ENCODE measurements at places on chromosomes 7 and 10.

DNA sequence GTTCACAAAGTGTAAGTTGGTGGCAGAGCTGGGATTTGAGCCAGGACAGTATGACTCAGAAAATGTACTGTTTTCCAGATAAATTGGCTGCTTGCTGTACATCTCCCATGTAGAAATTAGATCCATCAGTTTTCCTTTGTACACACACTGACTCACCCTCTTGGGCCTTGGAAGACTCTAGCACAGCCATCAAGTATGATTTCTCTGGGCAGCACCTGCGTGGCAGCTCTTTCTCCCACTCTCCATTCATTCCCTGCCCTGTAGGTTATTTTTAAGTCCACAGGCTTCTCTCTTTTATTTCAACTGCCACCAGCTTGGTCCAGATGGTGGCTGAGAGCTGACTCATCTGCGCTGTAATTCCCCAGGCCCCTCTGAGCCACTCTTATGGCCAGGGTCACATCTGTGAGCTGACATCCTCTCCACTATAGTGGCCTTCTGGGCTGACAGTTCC is 28.3 kb upstream of the SDK1 start:
- no peak for DNase-seq

DNA sequence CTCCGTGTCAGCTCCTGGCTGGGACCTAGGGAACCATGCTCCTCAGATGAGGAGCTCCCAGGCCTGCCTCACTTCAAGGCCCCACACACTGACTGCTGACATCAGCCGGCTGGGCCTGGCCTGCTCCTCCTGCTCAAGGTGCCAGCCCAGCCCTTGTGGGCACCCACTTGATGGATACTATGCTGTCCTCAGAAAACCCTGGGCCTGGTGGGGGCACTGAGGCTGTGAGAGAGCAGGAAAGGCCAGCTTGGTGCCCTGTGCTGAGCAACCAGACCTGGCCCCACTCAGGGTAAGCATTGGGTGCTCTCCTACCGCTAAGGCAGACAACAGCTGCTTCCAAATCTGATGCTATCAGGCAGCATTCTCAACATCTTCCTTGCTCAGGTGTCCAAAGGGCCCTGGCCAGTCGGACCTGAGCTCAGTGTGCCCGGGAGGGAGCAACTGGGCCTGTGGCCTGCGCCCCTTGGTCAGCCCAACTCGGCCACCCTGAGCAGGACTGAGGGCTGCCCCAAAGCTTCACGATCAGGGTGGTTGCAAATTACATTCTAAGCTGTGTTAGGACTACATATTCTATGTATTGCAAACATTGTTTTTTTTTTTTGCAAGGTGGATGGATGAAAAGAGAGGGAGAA is 21.9 kb upstream of the ANTXRL start:
- no peak for DNase-seq

- DNase-seq, result no peak
Measured at GRCh38 chr10:3123571-3124411, 48.8 kb downstream of the PITRM1 start.

- DNase-seq, result no peak
Measured at GRCh38 chr7:11210374-11210773, 236.7 kb downstream of the PHF14 start.

DNA sequence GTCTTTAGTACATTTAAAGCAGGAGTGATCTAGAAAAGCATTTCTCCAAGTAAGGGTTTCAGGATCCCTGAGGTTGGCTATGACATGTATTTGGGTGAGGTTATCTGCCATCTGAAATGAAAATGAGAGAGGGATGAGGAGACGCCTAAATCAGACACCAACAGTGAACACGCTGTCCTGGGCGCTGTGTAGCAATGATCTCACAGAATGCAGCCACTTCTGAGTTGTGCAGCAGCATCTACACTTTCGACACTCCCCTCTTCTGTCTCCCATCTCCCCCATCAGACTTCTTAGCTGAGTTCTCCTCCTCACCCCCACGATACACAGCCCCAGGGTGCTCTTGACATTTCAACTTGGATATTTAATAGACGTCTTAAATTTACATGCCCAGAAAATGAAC is 95.4 kb downstream of the SVIL start:
- DNase-seq, result no peak

- DNase-seq, result no peak
Measured at GRCh38 chr7:112405286-112405685, 45.0 kb upstream of the IFRD1 start.
